Vagina (tissue), 2 donors: ENCODE measurements at places on chromosomes 5 and 9.

GRCh38 chr9:106634183-106634582 is 228.8 kb upstream of the ZNF462 start:
- no peaks in the 10 kb centered on the region for H3K4me1 ChIP-seq
- no peak for DNase-seq
- H3K27ac ChIP-seq = no peak overlapping the region
- H3K27me3 ChIP-seq = no peaks in the 10 kb centered on the region
- no peaks in the 10 kb centered on the region for H3K36me3 ChIP-seq
- no peak overlapping the region for H3K4me3 ChIP-seq

DNA sequence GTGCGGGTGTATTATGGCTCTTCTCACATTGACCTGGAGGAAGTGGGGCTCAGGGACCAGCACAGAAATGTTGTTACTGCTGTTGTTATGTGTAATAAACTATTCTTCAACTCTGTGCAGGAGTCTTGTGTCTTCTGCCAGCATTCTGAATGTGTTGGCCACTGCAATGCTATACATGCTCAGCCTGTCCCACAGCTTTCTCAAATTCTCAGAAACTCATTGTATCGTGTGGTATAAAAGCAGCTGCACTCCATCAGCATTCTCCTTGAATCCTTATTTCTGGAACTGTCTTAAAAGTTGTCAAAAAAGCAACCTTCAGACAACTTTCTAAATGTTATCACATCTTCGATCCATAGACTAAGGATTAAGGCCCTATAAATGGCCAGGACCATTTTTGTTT is 72.0 kb downstream of the ZNF474 start:
- H3K4me3 ChIP-seq = no peak overlapping the region
- no peak overlapping the region for H3K27ac ChIP-seq
- DNase-seq = no peak
- no peaks in the 10 kb centered on the region for H3K4me1 ChIP-seq
- no peaks in the 10 kb centered on the region for H3K36me3 ChIP-seq
- no peaks in the 10 kb centered on the region for H3K27me3 ChIP-seq

DNA sequence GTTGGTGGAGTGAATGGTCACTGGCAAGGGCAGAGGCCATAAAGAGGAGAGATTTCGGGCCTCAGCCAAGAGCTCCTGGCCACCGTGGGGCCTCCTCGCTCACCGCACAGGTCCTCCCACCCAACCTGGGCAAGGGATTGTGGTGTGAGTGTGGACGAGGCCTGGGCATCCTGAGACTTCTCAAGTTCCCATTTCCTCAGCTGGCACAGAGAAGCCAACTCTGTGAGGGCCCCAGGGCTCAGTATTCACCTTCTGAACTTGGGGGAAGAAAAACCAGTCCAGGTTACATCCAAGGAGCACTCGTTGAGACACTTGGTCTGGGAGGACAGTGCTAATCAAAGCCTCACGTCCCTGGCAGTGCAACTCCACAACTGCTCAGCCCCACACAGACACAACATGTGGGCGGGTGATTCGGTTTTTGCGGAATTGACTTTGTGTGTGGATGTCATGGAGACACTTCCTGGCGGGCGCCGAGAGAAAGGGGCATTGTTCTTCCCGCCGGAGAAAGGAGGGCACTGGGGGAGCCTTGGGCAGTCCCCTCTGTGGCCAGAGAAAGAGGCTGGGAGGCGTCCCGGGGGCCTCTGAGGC is 28.5 kb upstream of the NKD2 start:
- H3K4me1 ChIP-seq = no peaks in the 10 kb centered on the region
- no peaks in the 10 kb centered on the region for H3K27me3 ChIP-seq
- H3K36me3 ChIP-seq = no peaks in the 10 kb centered on the region

DNA sequence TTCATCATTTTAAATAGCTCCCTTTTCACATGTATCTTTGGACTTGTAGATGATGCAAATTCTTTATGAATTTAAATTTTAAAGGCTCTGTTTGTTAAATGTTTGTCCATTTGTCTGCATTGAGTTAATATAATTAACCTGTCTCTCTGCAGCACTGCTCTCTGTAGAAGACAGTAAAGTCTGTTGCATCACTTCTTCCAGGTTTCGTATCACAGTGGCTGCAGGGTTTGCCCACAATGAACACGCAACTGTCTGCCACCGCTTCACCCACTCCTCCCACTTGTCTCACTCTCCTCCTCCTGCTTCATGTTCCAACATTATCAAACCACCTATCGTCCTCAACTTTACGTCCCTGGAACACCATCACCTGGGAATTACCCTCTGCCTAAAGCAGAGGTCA is 231.3 kb upstream of the SLC30A5 start:
- no peak overlapping the region for H3K27ac ChIP-seq
- H3K4me3 ChIP-seq = no peak overlapping the region
- no peak for DNase-seq
- H3K36me3 ChIP-seq = no peaks in the 10 kb centered on the region

GRCh38 chr9:116959809-116960208 is 272.7 kb downstream of the TRIM32 start:
- no peak overlapping the region for H3K27ac ChIP-seq
- H3K4me3 ChIP-seq = no peak overlapping the region
- H3K36me3 ChIP-seq = no peaks in the 10 kb centered on the region
- DNase-seq = no peak

DNA sequence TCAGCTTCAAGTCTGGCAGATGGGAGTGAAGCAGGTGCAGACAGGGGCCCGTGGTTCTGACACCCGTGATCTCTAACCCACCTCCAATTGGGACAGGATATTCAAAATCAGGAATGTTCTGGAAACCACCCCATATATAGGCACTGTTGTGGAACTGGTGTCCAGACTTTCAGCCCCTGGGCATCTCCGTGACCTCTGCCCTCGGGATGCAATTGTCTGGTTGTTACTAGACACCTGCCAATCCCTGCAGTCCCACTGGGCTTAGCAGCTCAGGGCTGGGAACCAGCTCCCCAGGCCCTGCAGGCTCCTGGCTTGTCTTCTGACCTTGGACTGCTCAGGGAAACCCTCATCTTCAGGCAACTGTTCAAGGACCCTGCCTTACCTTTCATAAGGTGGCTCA is 38.8 kb downstream of the NTNG2 start:
- H3K27me3 ChIP-seq = no peaks in the 10 kb centered on the region
- H3K36me3 ChIP-seq = no peaks in the 10 kb centered on the region
- no peaks in the 10 kb centered on the region for H3K4me1 ChIP-seq
- H3K27ac ChIP-seq = no peak overlapping the region
- DNase-seq = no peak

- H3K4me3 ChIP-seq = no peak overlapping the region
- no peak for DNase-seq
- no peaks in the 10 kb centered on the region for H3K4me1 ChIP-seq
- no peaks in the 10 kb centered on the region for H3K36me3 ChIP-seq
- no peaks in the 10 kb centered on the region for H3K27me3 ChIP-seq
- H3K27ac ChIP-seq = no peak overlapping the region
Measured at GRCh38 chr9:86183229-86184137, 76.0 kb downstream of the C9orf153 start.

- no peaks in the 10 kb centered on the region for H3K27me3 ChIP-seq
- H3K4me3 ChIP-seq = no peak overlapping the region
- H3K4me1 ChIP-seq = no peaks in the 10 kb centered on the region
- DNase-seq = no peak
- H3K27ac ChIP-seq = no peak overlapping the region
Measured at GRCh38 chr5:103005276-103005675, 114.7 kb downstream of the GIN1 start.

DNA sequence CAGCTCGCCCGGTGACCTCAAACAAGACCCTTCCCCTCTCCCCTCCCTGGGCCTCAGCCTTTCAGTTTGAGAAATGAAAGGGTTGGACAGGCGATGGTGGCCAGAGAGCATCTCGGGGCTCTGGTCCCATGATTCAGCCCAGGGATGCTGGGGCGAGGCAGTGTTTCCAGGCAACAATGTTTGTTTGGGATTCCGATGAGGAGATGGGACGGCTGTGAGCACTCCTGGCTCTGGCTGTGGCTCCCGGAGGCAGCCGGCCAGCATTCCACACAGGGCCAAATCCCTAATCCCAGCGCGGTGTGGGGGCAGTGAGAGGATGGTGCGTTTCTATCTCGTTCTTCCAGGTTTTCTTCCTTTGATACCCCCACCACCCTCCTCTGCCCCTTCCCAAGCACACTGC is 66.0 kb downstream of the HMCN2 start:
- DNase-seq = no peak
- no peaks in the 10 kb centered on the region for H3K36me3 ChIP-seq
- peaks cover 47% of the 10 kb centered on the region for H3K4me1 ChIP-seq
- no peaks in the 10 kb centered on the region for H3K27me3 ChIP-seq

- DNase-seq = no peak
- H3K4me3 ChIP-seq = no peak overlapping the region
- no peaks in the 10 kb centered on the region for H3K36me3 ChIP-seq
- H3K27me3 ChIP-seq = no peaks in the 10 kb centered on the region
- H3K4me1 ChIP-seq = no peaks in the 10 kb centered on the region
Measured at GRCh38 chr5:57664700-57665099, 182.1 kb upstream of the ACTBL2 start.

GRCh38 chr5:97554977-97555643 is 372.1 kb upstream of the RIOK2 start:
- no peak overlapping the region for H3K4me3 ChIP-seq
- H3K4me1 ChIP-seq = no peaks in the 10 kb centered on the region
- H3K36me3 ChIP-seq = no peaks in the 10 kb centered on the region
- no peaks in the 10 kb centered on the region for H3K27me3 ChIP-seq

- no peaks in the 10 kb centered on the region for H3K36me3 ChIP-seq
- H3K4me1 ChIP-seq = peaks cover 11% of the 10 kb centered on the region
- H3K27me3 ChIP-seq = no peaks in the 10 kb centered on the region
- DNase-seq = no peak
- H3K27ac ChIP-seq = no peak overlapping the region
Measured at GRCh38 chr9:18888290-18888689, 144.7 kb downstream of the SAXO1 start.

GRCh38 chr9:75130621-75131230 is 42.4 kb downstream of the OSTF1 start:
- no peak overlapping the region for H3K27ac ChIP-seq
- no peak overlapping the region for H3K4me3 ChIP-seq
- H3K4me1 ChIP-seq = peaks cover 10% of the 10 kb centered on the region
- H3K27me3 ChIP-seq = no peaks in the 10 kb centered on the region

GRCh38 chr5:87029951-87030350 is 237.7 kb upstream of the RASA1 start:
- no peak overlapping the region for H3K4me3 ChIP-seq
- no peaks in the 10 kb centered on the region for H3K4me1 ChIP-seq
- no peak for DNase-seq
- H3K36me3 ChIP-seq = no peaks in the 10 kb centered on the region
- no peaks in the 10 kb centered on the region for H3K27me3 ChIP-seq

- no peaks in the 10 kb centered on the region for H3K36me3 ChIP-seq
- H3K27ac ChIP-seq = no peak overlapping the region
- no peak for DNase-seq
- no peaks in the 10 kb centered on the region for H3K27me3 ChIP-seq
- H3K4me3 ChIP-seq = no peak overlapping the region
- H3K4me1 ChIP-seq = no peaks in the 10 kb centered on the region
Measured at GRCh38 chr9:107713470-107713869, 223.9 kb upstream of the KLF4 start.

DNA sequence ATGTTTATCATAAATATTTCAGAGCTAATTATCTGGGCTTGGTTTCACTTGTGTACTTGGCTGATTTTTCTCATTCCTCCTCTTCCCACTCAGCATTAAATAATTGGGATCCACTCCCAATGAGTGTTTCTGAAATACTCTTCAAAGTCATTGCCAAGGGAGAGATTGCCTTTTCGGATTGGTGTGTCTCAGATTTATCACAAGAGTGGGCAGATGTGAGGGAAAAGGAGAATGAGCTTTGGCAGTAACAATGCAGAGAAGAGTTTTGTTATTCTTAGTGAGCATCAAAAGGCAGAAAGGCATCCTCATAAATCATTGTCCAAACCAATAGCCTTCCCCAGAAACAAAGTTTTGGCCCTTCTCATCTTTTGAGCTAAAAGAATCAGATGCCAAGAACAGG is 79.2 kb downstream of the SEMA5A start:
- H3K27ac ChIP-seq = peak overlapping the region; percentile 47
- DNase-seq = no peak
- peaks cover 15% of the 10 kb centered on the region for H3K4me1 ChIP-seq
- H3K4me3 ChIP-seq = no peak overlapping the region

DNA sequence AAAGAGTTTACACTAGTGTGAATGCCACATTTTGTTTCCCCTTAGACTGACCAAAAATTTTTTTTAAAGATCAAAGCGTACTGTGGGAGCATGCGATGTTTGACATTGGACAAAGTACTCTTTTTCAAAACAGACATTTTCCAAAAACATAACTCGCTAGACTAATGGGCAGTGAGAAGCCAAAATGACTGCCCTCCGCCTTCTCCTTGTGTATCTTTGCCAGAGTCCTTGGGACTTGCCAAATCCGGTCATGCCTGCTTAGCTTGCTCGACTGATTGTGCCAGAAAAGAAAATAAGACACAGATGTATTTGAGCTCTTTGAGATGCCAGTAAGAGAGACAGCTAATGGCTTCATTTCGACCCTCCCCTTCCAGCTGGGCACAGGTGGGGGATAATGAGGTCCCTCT is 157.5 kb downstream of the MAPKAP1 start:
- no peak overlapping the region for H3K4me3 ChIP-seq
- DNase-seq = no peak
- peak overlapping the region; percentile 51 for H3K27ac ChIP-seq
- H3K4me1 ChIP-seq = peaks cover 68% of the 10 kb centered on the region
- no peaks in the 10 kb centered on the region for H3K27me3 ChIP-seq

- no peaks in the 10 kb centered on the region for H3K27me3 ChIP-seq
- H3K4me1 ChIP-seq = peaks cover 48% of the 10 kb centered on the region
- peak overlapping the region; percentile 63 for H3K4me3 ChIP-seq
- H3K36me3 ChIP-seq = peaks cover 24% of the 10 kb centered on the region
- peak overlapping the region; percentile 92 for H3K27ac ChIP-seq
- no peak for DNase-seq
Measured at GRCh38 chr5:43555895-43556606, 826 bp downstream of the PAIP1 start.

DNA sequence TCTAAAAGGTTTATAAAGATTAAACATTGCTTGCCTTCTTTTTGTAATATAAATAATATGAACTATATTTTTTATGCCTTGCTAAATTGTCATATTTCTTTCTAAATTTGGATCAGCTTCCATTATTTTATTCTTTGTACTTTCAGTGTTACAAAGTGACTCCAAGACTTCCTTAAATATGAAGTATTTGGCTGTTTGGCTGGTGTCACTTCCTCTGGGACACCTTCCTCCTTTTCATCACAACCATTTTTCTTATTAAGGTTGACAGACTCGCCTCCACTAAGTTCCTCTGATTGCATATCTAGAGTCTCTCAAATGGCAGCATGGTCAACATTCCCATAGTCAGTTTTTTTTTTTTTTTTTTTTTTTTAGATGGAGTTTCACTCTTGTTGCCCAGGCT is 73.8 kb upstream of the SLC1A1 start:
- no peak overlapping the region for H3K27ac ChIP-seq
- H3K4me1 ChIP-seq = no peaks in the 10 kb centered on the region
- DNase-seq = no peak
- no peak overlapping the region for H3K4me3 ChIP-seq
- H3K27me3 ChIP-seq = no peaks in the 10 kb centered on the region
- H3K36me3 ChIP-seq = no peaks in the 10 kb centered on the region

GRCh38 chr5:168712280-168712924 is 133.2 kb upstream of the PANK3 start:
- H3K27ac ChIP-seq = no peak overlapping the region
- DNase-seq = peak; percentile 80
- H3K27me3 ChIP-seq = no peaks in the 10 kb centered on the region
- peaks cover 7% of the 10 kb centered on the region for H3K4me1 ChIP-seq
- H3K36me3 ChIP-seq = no peaks in the 10 kb centered on the region
- no peak overlapping the region for H3K4me3 ChIP-seq

GRCh38 chr9:130118841-130119518 is 53.2 kb upstream of the NCS1 start:
- DNase-seq = no peak
- peaks cover 20% of the 10 kb centered on the region for H3K4me1 ChIP-seq
- peak overlapping the region; percentile 56 for H3K27ac ChIP-seq
- H3K36me3 ChIP-seq = no peaks in the 10 kb centered on the region
- H3K27me3 ChIP-seq = no peaks in the 10 kb centered on the region
- no peak overlapping the region for H3K4me3 ChIP-seq
